ENCODE measurements at places on chromosomes 2 and 18. TPM values are rescaled to one million over a fixed set of nuclear protein-coding genes. Genes with fewer than 3 reads are reported as not detected.

DNA sequence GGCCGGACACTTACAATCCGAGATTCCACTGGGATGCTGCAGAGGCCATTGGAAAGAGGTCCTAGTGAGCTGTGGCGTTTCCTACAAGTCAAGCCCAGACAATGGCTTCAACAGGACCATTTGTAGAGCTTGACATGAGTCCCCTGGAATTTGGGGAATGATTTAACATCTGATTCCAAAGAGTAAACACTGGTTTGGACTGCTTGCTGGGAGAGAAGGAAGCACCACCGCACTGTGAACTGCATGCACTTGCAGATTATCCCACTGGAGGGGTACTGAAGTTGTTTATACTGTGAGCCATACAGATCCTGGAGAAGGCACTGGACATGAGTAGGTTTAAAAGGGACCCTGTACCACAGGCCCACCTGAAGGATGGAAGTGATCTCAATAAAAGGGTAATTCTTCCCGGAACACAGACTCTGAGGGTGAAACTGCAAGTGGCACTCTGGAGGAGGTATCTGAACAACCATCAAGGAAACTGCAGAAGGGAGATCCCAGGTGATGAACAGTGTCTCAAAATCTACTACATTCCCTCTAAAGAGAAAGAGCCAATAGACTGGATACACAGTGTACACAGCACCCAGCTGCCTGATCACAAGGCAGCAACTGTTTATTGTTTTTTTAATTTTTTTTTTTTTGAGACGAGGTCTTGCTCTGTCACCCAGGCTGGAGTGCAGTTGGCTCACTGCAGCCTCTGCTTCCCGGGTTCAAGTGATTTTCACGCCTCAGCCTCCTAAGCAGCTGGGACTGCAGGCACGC lies 4.3 kb upstream of the RAB6C start:
- no peak for DNase-seq

DNA sequence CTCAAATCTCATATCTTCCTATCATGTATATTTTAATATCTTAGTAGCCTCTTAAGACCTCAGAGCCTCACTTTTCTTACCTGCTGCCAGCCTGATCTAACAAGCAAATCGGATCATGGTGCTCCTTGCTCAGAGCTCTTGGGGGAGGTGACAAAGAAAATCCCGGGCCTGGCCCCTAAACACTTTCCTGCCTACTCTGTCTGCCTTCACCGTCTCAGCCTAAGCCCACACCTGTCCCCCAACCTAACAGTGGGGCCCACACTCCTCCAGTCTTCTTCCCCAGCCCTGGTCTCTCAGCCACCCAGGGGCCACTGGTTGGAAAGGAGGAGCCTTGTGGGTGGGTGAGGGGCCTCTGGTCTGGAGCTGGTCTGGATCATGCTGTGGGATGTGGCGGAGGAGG lies 207.3 kb downstream of the HAUS1 start:
- DNase-seq, result no peak

DNA sequence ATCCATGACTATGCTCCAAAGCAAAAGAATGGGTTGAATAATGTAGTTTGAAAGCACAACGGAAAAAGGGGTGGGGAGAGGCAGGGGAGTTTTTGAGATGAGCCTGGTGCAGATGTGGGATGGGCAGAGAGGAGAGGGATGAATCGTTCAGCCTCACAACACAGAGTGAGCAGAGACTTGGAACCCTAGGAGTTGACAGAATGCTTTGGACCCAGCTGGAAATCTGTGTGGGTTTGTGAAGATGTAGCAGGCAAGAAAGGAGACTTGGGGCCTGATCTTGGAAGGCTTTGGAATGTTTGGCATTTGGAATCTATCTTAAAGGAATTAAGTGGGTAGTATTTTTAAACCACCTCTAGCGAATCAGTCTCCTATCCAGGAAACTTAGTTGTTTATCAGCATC lies 66.0 kb upstream of the KCTD1 start:
- DNase-seq, result no peak

Gene OTX1
- total RNA-seq, result 0.07 TPM

GRCh38 chr18:75828379-75828778 lies 400.9 kb upstream of the SMIM21 start:
- no peak for DNase-seq

GRCh38 chr2:146806364-146807005 lies 1038.3 kb upstream of the ACVR2A start:
- no peak for DNase-seq

DNA sequence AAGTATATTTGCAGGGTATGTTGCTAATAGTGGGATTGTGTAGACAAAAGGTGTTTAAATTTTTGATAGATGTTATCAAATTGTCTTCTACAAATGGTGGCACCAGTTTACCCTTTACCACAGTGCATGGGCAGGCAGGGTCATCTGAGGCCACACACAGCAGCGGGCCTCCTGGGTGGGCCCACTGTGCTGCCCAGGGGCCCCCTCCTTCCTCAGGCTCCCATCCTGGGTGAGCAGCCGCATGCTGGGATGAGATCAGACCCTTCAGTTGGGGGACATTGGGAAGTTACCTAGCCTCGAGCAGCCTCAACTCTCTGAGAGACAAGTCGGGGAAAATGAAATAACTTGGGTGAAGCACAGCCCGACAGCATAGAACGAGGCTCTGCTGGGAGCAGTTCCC lies 9.7 kb downstream of the MYO7B start:
- DNase-seq, result no peak

Gene EGR4
- total RNA-seq, result 1.6 TPM

Gene AMER3
- total RNA-seq, result not detected

Measured in activated T-cell treated with anti-CD3 and anti-CD28 coated beads, Interleukin-2, amount 50 U/mL, for 72 hours (primary cell).